ENCODE measurements at places on chromosomes 13 and 19.

DNA sequence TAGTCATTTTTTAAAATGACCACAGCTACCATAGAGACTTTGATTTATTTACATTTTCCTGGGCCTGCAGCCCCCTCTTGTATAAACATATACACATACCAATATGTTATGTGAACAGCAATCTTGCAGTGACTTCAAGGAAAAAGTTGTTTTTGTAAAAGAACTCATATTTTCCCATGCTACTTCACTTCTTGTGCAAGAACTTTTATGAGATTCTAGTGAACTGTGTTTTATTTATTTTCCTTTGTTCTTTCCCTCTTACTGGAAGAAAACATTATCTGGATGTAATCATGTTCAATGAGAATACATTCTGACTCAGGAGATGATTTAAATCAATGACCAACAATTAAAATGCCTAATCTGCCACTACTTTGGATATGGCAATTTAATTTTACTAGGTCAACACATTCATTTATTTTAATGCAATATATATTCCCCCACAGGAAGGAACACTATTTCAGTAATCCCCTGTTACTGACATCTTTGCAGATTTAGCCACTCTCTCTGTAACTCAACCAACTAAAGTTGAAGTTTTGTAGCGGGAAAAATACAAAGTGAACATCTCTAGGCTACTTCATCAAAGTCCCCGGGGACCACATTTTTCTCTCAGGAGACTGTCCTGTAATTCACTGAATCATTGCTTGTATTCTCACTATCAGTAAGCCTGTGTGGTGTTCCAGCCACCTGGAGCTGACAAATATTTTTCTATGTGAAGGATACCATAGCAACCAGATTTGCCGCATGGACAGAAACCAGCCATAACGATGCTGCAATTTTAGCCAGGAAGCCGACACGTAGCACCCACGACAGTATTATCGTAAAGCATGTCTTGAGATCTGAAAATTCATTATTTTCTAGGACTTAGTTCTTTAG lies 90.5 kb downstream of the STARD13 start:
- DNase-seq: no peak

DNA sequence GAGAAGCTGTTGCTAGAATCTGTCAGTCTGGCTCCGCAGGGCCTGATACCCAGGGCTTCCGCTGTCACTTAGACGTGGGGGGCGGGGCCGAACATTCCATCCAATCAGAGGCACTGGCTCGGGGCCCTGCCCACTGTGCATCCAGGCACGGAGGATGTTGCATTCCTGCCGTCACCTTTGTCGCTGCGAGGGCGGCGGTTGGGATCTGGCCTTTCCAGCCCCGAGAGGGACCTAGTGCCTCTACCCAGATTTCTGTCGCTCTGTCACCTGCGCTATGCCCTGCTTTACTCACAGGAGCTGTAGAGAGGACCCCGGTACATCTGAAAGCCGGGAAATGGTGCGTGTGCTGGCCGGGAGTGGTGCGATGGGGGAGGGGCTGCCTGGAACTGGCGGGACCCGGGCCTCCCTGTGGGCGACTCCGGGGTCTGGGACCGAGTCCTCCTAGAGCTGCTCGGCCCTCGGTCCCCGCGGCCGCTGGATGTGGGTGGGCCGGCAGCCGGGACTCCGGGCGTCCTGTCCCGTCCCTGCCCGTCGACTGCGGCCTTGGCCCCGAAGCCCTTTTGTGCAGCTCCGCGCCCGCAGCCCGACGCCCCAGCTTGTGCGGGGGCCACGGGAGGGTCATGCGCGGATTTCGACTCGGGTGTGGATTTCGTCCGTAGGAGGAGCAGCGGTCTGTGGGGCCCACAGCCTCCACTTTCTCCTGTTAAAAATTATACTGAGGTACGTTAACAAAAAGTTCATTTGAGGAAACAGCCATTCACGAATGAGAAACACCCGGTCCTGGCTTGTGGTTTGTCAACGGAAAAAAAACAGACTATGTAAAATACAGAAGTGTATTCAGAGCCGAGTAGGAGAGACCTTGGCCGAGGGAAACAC lies at the start of gene ZNF439:
Gene ZNF439, plus strand, starts transcription at position 133 of the 876 bp plus-strand sequence. Its CDS starts 142 bp downstream, at position 275.
- peak; percentile 86 for DNase-seq

GRCh38 chr19:5993201-5993600 lies 15.3 kb upstream of the RANBP3 start:
- DNase-seq: no peak

DNA sequence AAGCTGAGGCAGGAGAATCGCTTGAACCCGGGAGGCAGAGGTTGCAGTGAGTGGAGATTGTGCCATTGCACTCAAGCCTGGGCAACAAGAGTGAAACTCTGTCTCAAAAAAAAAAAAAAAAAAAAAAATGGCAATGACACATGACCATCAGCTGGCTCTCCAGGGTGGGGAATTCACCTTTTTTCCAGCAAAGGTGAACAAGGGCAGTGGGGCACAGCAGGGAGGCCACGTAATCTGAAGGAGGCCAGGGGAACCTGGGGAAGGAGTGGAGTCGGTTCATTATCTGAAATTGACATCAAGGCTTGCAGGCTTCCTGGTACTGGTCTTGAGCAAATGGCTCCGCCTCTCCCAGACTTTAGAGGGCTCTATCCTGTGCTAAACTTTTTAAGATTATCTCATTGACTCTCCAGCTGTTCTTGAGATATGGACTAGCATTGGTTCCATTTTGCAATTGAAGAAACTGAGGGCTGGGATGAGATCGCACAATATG lies 28.1 kb downstream of the KEAP1 start:
- DNase-seq: no peak

- no peak for DNase-seq
Measured at GRCh38 chr19:44671400-44671799, at the start of gene CEACAM19. CEACAM19 (plus strand) TSS chr19:44671482; CDS start chr19:44671932, 450 bp downstream.

- DNase-seq: no peak
Measured at GRCh38 chr13:41398494-41399170, 58.7 kb upstream of the RGCC start.

- DNase-seq: peak; percentile 98
Measured at GRCh38 chr19:51473009-51473707, 5.2 kb upstream of the CEACAM18 start.

DNA sequence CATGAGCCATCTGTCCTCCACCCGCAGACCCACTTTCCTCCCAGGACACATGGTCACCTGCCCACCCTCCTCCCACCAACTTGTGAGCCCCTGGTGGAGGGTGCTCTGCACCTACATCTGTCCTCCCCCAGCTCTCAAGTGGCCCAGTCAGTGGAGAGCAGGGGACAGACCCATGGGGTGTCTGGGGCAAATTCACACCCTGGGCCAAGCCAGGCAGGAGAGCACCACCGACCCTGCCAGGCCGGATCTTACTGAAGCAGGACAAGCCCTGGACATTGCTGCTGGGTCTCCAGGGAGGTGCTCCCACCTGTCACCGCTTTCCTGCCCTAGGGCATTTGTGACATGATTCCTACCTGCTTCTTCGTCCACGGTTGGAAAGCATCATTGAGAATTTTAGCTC lies 221.6 kb downstream of the TUBA3C start:
- no peak for DNase-seq

DNA sequence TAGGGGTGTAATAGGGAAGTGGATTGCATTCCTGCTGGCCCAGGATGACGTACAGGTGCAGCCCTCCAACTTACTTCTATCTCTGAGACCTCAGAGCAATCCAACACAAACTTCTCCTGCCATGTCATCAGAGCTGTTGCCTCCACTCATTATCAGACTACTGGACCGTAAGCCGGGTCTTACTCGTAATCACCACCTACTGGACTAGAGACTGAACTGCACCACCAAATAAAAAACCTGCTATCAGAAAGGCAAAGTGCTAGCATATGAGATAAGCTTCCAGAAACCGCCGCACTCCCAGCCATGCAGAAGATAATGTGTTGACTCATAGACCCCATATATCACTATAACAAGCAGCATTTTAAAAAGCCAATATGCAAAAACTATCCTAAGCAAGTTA lies 102.0 kb downstream of the SLITRK1 start:
- DNase-seq: no peak

- DNase-seq: no peak
Measured at GRCh38 chr13:26861941-26862340, 101.4 kb upstream of the GPR12 start.

- no peak for DNase-seq
Measured at GRCh38 chr19:52492201-52492993, 35.1 kb upstream of the ZNF808 start.

DNA sequence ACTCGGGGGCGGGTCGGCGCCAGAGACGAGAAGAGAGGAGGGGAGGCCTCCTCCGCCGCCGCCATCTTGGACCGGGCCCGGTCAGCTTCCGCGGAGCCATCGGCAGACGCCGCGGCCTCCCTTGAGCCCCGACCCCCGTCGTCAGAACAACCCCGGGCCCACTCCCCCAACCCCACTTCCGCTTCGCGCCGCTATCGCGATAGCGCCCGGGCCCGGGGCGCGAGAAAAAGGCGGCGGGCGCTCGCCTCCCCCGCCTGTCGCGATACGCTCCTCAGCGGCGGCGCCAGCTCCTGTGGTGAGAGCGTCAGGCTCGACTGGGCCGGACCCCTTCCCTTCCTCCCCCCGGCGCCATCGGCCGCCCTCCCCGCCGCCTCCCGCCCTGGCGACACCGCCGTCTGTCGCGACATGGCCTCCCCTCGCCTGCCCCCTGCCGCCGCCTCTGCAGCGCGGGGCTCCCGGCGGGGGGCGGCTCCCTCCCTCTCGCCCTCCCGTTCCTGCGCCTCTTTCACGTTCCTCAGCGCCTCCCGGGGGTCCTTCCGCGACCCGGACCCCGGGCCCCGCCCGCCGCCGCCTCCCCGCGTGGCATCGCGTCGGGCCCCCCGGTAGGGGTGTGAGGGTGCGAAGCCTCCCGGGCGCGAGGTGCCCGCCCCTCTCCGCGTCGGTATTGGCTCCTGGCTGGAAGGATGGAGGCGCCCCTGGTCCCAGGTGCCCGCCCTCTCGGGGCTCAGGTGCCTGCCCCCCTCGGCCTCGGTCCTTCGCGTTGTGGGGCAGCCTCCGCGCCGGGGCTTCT lies at the start of gene CNOT3:
Gene CNOT3, plus strand, starts transcription at position 64 of the 790 bp plus-strand sequence. CDS start 5,217 bp downstream, outside the sequence.
- DNase-seq: no peak

- no peak for DNase-seq
Measured at GRCh38 chr19:49152119-49152550, 3.1 kb downstream of the HRC start.

DNA sequence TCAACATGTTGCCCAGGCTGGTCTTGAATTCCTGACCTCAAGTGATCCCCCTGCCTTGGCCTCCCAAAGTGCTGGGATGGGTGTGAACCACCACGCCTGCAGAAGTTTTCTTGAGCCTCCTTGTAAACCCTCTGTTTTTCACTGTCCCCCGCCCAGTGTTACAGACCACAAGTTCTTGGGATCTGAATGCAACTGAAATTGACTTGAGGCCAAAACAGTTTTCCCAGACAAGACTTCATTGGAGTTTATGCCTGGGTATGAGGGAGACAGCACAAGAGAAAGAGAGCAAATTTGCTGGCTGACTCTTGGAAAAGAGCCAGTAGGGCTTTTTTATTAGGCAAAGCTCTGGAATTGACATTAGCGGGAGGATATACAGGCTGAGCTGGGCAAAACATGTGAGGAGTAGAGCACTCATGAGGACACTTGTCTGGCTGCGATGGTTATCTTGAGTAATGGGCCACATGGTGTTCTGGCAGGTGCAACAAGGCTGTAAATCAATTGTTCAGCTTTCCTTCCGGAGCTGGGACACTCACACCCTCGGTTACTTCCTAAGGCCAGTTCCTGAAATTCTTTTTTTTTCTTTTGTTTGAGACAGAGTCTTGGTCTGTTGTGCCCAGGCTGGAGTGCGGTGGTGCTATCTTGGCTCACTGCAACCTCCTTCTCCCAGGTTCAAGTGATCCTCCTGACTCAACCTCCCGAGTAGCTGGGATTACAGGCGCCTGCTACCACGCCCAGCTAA lies 12.7 kb upstream of the HNRNPL start:
- DNase-seq: no peak

DNA sequence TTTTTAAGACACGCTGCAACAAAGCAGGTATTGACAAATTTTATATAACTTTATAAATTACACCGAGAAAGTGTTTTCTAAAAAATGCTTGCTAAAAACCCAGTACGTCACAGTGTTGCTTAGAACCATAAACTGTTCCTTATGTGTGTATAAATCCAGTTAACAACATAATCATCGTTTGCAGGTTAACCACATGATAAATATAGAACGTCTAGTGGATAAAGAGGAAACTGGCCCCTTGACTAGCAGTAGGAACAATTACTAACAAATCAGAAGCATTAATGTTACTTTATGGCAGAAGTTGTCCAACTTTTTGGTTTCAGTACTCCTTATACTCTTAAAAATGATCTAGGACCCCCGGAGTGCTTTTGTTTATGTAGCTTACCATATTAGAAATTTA lies 1.2 kb downstream of the BRCA2 start:
- DNase-seq: no peak

- DNase-seq: no peak
Measured at GRCh38 chr13:42880056-42880605, 98.7 kb downstream of the FAM216B start.

- peak; percentile 38 for DNase-seq
Measured at GRCh38 chr19:13396250-13397080, 109.8 kb downstream of the CACNA1A start.

Measured in omental fat pad (tissue), 4 donors.